ENCODE measurements at places on chromosomes 16 and 17.

DNA sequence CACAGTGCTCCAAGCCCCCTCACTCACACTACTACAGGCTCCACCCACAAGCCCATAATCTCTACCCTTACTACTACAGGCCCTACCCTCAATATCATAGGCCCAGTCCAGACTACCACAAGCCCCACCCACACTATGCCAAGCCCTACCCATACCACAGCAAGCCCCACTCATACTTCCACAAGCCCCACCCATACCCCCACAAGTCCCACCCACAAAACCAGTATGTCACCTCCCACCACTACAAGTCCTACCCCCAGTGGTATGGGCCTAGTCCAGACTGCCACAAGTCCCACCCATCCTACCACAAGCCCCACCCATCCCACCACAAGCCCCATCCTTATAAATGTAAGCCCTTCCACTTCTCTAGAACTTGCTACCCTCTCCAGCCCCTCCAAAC, 13.8 kb downstream of the RIPOR1 start:
- DNase-seq: peak; percentile 57

- no peak for DNase-seq
Observed at GRCh38 chr16:82034981-82035612, at the start of gene HSD17B2. Gene HSD17B2 (plus strand): TSS chr16:82035253. CDS start chr16:82035425, 172 bp downstream.

GRCh38 chr17:45286286-45286685, 24.4 kb upstream of the SPATA32 start:
- DNase-seq: no peak

GRCh38 chr17:17416007-17416399, 60.8 kb upstream of the MED9 start:
- no peak for DNase-seq

DNA sequence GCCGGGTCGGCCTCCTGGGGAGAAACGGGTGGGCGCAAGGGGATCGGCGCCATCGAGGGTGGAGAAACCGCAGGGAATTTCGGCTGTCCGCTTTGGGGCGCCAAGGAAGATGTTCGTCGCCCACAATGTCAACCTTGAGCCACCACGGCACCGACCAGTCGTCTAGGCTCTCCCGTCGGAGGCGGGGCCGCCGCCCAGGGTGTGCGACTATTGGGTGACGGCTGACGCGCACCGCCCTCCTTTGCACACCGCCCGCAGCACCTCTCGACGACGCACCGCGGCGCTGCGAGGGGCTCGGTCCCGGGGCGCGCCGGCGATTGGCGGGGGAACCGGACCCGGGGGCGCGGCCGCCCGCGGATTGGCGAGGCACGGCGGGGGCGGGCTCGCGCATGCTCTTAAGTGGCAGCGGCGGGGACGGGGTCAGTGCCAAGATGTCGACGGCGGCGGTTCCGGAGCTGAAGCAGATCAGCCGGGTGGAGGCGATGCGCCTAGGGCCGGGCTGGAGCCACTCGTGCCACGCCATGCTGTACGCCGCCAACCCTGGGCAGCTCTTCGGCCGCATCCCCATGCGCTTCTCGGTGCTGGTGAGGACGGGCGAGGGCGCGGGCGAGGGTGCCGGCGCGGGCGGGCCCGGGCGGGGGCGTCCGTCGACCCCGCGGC, at the start of gene NUDT16L1:
TSS of gene NUDT16L1 (plus strand) at position 267 of the 660 bp plus-strand sequence. CDS start at position 432, 165 bp downstream.
- DNase-seq: peak; percentile 97

GRCh38 chr17:7141824-7142223, 27.2 kb upstream of the ASGR2 start:
- no peak for DNase-seq

DNA sequence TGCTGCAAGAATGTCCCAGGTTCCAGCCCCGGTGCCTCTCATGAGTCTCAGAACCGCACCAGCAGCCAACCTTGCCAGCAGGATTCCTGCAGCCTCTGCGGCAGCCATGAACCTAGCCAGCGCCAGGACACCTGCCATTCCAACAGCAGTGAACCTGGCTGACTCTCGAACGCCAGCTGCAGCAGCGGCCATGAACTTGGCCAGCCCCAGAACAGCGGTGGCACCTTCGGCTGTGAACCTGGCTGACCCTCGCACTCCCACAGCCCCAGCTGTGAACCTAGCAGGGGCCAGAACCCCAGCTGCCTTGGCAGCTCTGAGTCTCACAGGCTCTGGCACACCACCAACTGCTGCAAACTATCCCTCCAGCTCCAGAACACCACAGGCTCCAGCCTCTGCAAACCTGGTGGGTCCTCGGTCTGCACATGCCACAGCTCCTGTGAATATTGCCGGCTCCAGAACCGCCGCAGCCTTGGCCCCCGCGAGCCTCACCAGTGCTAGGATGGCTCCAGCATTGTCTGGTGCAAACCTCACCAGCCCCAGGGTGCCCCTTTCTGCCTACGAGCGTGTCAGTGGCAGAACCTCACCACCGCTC, 9.8 kb downstream of the ELOB start:
- no peak for DNase-seq

DNA sequence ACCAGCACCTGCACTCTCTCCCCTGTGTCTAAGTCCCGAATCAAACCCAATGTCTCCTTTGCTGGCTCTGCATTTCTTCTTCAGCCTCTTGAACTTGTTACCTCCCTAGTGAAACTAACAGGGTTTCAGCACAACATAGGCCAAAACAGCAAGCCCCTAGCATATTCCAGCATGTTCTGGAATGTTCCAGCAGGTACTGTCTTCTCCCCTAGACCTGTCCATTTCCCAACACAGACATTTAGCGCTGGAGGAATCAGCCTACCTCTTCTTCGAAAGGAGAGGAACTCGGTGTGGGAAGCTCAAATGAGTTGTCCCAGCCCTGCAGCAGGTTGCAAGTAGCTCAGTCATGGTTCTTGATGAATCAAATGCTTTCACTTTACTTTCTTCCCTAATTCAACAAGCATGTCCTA, 47.1 kb downstream of the LITAF start:
- DNase-seq: no peak

DNA sequence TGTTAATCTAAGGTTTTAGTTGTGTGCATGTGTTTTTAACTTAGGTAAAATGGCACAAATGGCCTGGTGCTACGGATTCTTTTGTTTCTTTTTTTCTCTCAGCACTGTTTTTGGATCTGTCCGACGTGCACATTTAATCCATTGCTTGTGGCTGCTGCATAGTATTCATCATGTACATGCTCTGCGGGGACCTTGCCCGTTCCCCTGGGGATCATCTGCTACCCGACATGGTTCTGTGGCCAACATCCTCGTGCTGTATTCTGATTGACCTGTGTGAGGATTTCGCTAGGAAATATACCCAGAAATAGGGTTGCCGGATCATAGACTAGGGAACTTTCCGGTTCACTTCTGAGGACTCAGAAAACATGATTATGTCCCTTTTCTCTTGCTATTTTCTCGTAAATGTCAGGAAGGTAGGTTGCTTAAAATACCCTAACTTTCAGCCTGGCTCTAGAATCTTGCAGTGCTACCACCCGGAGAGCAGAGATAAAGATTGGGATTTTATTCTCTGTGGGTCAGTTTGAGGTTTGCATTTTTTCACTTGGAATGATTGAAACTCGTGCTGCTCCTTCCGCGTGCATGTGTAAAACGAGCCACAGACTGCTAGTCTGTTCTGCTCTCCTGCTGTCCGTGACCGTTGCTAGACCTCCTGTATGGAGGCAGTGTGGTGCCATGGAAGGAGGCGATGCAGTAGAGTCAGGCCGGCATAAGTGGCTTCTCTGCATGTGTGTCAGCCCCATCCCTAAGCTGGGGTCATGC, 42.9 kb downstream of the LDHD start:
- no peak for DNase-seq

- DNase-seq: no peak
Observed at GRCh38 chr17:8466873-8467272, 31.2 kb downstream of the NDEL1 start.

DNA sequence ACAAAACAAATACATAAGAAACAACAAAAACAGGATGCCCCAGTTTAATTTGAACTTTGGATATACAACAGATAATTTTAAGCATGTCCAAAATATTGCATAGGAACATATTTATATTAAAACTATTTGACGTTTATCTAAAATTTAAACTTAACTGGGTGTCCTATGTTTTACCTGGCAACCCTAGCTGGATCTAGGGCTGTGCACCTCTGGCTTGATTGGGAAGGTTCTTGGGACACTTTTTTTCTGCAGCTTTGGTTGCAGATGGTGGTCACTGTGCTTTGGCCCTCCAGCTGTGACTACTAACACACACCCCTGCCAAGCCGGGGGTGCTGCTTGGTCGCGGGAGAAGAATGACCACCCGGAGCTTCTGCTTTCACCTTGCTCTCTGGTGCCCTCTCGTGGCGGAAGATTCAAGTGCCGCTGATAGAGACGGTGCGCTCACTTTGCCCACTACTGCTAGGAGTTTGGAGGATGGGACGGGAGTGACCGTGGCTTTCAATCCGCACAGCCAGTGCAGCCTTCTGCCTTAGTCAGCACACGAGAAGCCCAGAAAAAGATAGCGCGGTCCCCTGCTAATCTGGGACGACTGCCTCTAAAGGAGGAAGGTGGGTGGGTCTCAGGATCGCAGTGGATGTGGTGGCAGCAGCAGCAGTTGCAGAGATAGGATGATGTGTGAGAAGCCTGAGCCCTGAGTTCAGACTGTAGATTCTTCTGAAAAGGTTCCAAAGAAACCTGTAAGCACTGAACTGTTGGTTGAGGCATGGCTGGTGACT, 6.7 kb downstream of the SPACA3 start:
- DNase-seq: peak; percentile 75

DNA sequence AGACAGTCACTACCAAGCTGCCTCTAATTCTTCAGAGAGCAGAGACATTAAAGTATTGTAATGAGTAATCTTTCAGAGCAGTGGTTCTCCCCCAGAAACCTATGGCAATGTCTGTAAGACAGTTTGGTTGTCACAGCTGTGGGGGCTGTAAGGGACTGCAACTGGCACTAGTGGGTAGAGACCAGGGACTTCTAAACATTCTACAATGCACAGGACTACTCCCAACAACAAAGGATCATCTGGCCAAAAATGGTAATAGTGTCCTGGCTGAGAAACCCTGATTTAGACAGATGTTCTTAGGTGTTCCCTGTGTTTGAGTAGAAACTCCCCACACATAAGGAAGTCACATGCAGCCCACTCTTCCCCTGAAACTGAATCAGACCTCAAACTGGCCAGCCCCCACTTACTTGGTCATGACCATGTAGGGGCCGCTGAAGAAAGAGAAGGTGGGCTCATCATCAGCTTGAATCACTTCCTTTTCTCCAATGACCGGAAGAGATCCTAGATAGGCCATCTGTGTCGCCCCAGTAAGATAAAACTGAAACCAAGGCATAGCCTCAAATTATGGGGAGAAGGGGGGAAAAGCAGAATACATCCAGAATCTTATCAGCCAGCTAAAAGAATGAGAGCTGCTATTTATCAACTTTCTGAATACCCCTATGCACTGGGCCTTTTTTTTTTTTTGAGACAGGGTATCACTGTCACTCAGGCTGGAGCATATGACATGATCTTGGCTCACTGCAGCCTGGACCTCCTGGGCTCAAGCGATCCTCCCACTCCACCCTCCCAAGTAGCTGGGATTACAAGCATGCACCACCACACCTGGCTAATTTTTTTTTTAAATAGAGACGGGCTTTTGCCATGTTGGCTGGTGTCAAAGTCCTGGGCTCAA, 75.8 kb downstream of the TEX14 start:
- no peak for DNase-seq

DNA sequence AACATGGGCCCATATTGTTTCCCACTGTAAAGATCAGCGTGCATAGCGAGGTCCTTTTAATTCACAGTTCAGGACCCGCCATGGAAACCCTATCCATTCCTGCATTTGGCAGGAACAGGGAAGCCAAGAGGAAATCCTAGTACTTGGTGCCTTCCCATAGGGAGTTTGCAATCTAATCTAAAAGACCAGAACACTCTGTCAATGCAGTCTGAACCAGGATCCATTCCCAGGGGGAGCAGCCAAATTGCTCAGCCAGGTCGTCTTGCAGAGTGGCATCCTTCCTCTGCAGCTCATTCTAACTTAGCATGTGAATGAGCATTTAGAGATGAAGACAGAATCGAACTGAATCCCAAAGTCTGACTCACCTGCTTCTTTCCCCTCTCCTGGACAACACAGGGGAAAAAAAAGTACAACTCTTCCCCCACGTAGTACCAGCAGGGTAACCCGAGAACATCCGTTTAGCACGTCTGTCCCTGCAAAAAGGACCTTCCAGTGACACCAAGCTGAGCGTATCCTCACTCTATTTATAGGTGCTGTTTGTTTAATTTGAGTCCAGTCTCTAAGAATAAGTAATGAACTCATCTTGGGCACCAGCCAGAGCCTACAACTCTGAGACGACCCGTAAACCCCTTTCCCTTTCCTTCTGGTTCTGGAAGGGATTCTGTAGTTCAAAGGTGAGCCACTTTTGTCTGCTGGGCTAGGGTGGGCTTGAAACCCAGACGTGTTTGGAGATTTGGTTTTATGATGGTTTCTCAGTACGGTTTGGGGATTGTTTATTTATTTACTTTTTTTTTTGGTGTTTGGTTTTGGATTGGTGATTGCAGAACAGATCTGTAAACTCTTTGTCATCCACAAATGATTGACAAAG, 74.5 kb downstream of the ERCC4 start:
- DNase-seq: no peak

DNA sequence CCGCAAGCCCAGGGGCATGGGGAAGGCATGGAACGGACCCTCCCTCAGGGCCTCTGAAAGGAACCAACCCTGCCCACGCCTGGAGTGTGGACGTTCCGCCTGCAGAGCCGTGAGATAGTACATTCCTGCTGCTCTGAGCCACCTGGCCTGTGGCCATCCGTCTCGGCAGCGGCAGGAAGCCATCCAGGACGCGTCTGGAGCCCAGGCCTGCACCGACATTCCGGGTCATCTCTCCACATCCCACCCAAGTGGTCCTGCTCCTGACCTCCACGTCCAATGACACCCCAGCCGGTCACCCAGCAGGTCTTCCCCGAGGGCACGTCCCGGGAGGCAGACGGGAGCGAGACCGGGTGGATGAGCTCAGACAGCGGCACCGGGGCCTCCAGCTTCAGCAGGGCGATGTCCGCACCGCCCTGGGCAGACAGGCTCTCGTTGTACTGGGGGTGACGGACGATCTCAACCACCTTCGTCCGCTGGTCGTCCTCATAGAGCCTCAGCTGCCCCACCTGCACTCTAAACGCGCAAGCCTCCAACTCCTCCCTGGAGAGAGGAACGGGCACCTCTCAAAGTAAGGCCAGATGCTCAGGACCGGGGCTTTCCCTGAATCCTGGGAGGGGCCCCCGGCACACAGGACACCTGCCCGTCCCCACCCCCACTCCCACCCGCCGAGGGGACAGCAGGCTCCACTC, 21.3 kb upstream of the UBE2I start:
- no peak for DNase-seq

- no peak for DNase-seq
Observed at GRCh38 chr17:7022781-7023571, at the start of gene BCL6B. Gene BCL6B (plus strand): TSS chr17:7023050. CDS start chr17:7023672, 622 bp downstream.
